SJSA1 (cell line): ENCODE measurements at places on chromosomes 2 and 18. TPM values are rescaled to one million over a fixed set of nuclear protein-coding genes. Genes with fewer than 3 reads are reported as not detected.
A peak's percentile ranks its signal among the peaks of the same experiment; 100 is the strongest.

The DES gene
- total RNA-seq = 0.13 TPM in 1 of 2 replicates, not detected in the other

The LHCGR gene
- not detected in 2 replicates for total RNA-seq

The ALPP gene
- 0.45 TPM in 1 of 2 replicates, not detected in the other for total RNA-seq

The PRADC1 gene
- total RNA-seq = 42.0 and 45.8 TPM in 2 replicates

The ERMN gene
- not detected in 2 replicates for total RNA-seq

The CPO gene
- total RNA-seq = not detected in 2 replicates

GRCh38 chr2:237628247-237629187 is 1.1 kb downstream of the LRRFIP1 start:
- no peak for DNase-seq

DNA sequence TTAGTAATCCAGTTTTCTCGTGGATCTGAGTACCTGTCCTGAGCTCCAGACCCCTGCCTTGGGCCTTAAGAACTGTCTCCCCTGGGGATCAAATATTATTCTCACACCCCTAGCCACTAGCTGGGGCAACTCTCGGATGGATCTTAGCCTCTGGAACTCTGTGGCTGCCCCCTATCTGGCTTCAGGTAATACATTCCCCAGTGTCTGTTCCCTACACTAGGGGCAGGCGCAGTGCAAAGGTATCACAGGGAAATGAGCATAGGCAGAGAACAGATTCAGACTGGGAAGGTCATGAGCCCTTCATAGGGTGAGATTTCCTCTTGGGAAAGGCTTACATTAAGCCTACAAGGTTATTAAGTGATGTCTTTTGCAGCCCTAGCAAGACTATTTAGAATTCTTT is 11.2 kb upstream of the SIX2 start:
- no peak for DNase-seq

DNA sequence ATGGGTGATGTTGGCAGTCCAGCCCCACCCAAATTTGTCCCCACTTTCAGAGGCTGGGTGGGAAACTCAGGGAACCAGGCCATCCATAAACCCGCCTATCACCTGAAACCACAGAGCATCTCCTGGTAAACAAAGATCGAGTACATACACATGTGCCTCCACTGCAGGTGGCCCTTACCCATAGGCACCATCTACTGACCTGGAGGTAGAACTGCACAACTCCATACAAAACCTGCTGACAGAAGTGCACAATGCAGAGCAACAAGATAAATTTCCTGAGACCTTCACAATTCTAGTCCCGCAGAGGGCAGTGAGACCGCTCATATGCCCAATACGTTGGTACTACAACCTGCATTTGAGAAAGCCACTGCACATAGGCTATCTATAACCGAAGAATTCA is 856.3 kb downstream of the SUCLG1 start:
- DNase-seq = no peak

DNA sequence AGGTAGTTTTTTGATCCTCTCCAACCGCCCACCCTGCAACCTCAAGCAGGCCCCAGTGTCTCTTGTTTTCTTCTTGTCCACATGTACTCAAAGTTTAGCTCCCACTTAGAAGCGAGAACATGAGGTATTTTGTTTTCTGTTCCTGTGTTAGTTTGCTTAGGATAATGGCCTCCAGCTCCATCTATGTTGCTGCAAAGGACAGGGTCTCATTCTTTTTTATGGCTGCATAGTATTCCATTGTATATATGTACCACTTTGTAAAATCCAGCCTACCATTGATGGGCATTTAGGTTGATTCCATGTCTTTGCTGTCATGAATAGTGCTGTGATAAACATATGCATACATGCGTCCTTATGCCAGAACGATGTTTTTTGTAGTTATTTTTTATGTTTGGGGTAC is 2.5 kb downstream of the CRYGC start:
- no peak for DNase-seq

- no peak for DNase-seq
These were observed 251.6 kb downstream of the BCL2 start for GRCh38 chr18:63067939-63068338.

GRCh38 chr2:101398116-101398821 is 11.0 kb upstream of the CREG2 start:
- peak; percentile 29 for DNase-seq

DNA sequence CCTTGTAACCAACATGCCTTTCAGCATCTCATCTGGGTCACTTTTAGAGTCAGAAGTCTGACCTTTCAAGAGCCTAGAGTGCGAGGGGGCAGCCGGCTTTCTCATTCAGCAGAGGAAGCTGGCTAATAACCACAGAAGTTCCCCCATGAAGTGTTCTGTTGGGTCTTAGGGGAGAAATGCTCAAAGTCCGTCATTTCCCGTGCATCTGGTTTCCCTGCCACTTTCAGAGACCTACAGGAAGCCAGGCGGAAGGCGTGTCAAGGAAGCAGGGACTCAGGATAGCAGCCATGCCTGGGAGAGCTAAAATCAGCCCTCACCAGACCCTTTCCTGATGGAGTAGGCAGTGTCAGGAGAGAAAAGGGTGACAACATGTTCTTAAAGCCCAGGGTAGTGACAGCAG is 301.8 kb upstream of the ID2 start:
- DNase-seq = no peak

- no peak for DNase-seq
These were observed 1356.8 kb upstream of the CRIM1 start for GRCh38 chr2:34998741-34999140.

DNA sequence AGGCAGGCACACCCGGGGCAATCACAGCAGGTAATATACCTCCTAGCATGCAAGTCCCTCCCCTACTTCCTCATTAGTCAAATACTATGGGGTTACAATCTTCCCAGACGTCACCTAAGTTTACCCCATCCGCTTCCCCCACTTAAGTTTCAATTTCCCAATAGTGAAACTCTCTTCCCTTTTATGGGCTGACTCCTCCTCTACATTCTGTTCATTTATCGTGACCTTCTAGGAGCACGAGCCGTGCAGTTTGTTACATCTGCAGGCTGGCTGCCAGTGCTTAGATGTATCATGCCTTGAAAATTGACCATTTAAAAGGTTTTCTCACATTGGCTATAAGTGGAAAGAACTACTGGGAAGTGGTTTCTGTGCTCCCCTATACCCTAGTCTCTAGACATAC is 1357.8 kb upstream of the CRIM1 start:
- DNase-seq = no peak

GRCh38 chr2:32118055-32118454 is 47.6 kb upstream of the SLC30A6 start:
- DNase-seq = no peak

DNA sequence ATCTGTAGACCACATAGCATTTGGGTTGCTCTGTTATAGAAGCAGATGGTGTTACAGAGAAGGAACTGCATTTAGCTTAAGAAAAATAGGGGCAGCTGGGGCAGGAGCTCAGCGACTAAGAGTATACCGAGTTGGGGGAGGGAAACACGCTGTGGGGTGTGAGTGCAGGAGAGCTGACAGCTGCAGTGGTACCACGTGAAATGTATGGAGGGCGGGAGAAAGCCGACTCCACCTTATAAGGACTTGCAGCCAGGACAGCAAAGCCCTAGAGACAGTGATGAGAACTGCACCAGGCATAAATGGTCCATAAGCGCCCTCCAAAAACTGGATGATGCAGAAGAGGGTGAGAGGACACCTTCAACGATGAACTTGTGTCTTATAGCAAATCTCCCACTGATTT is 237.6 kb downstream of the PRKCE start:
- DNase-seq = no peak

- no peak for DNase-seq
These were observed 25.5 kb downstream of the CYRIA start for GRCh38 chr2:16640001-16640700.

DNA sequence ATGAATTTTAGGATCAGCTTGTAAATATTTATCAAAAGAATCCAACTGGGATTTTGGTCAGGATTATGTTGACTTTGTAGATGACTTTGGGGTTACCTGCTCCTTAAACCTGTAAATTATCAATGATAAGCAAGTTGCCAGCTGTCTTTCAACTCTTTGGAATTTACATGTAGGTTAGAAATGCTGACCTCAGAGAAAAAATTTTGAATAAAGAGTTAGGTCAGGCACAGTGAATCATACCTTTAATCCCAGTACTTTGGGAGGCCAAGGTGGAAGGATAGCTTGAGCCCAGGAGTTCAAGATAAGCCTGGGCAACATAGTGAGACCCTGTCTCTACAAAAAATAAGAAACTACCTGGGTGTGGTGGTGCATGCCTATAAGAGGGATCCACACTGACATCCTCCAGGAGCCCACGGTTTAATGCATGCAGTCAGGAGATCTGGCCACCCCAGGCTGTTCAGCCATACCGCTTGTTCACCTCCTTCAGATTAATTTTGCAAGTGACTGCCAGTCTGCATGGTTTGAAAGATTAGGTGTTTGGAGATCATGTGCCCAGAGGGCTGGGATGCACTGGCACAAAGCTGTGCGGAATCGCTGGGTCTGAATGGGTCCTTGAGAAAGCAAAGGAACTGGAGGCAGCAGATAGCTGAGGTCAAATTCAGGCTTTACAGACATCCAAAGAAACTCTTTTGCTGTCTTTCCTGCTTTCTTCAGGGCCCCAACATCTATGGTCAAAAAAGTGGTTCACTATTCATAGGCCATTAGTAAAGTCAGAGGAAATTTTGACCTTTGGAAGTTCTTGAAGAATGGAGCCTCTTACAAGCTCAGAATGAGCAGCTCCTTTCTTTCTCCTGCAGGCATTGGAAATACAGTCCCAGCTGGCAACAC is 83.4 kb upstream of the TXNDC2 start:
- no peak for DNase-seq

- no peak for DNase-seq
These were observed 107.4 kb downstream of the NOL4 start for GRCh38 chr18:34117319-34117718.

DNA sequence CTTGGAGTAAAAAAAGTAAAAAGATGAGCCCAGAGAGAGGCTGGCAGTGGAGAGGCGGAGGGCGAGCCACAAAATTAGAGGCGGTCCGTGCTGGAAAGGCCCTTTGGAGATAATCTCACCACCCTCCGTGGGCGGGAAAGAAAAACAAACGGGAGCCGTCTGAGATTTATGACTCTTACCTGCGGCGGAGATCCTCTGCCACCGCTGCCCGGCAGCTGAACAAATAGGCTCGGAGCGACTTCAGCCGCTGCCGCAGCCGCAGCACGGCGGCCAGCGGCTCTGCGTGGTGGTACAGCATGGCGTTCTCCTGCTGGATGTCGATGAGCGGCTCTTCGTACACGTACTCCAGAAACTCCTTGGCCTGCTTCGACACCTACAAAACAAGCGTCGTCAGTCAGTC is 94.6 kb downstream of the PLEKHM3 start:
- DNase-seq = no peak

DNA sequence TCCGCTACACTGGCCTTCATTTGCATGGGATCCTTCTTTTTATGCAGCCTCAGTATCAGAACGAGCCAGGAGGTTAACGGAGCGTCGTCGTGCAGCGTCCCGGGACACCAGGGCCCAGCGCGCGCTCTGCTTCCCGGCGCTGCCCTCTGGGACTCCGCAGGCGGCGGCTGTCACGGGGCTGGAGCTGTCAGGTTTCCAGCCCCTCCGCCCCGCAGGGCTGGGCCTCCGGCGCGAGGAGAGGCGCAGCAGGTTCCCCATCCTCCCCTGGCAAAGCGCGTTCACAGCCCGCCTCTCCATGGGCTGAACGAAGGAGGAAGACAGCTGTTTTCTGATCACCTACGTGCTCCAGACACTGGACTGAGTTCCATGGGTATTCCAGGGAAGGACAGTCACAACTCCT is 12.5 kb upstream of the PAX8 start:
- no peak for DNase-seq

DNA sequence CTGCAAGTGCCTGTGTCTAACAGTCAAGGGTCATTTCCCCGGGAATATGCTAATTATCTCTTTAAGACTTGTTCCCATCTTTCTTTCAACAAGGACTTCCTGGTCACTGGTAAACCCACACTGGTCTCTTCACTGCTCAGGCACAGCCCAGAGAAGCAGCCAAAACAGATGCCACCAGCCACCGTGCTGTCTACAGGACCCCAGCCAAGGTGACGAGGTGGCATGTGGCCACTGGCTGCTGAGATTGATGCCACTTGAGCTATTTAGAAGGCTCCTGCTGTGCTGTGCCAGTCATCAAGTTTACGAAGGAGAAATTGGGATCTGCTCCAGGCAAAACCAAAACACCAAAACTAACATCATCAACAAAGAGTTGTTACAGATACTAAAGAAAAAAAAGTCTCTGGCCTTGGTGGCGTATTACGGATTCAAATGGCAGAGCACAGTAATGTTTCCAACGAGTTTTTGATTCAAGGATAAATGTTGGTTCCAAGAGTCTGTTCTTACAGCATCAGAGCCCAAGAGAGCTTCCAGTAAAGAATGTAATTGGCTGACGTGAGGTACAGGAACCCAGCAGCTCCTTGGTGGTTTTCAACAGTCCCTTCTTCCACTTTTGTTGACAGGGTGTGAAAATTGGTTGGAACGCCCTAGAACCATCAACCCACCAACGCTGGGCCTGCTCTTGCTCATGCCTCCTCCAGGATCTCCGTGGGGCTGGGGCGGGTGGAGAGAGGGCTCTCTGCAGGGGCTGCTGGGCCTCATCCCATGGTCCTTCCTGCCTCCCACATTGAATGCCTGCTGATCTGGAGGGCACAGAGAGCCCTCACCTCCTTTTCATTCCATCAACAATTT is 63.7 kb upstream of the ZCCHC2 start:
- DNase-seq = no peak

- DNase-seq = no peak
These were observed 793.5 kb upstream of the SOX11 start for GRCh38 chr2:4898706-4899105.

DNA sequence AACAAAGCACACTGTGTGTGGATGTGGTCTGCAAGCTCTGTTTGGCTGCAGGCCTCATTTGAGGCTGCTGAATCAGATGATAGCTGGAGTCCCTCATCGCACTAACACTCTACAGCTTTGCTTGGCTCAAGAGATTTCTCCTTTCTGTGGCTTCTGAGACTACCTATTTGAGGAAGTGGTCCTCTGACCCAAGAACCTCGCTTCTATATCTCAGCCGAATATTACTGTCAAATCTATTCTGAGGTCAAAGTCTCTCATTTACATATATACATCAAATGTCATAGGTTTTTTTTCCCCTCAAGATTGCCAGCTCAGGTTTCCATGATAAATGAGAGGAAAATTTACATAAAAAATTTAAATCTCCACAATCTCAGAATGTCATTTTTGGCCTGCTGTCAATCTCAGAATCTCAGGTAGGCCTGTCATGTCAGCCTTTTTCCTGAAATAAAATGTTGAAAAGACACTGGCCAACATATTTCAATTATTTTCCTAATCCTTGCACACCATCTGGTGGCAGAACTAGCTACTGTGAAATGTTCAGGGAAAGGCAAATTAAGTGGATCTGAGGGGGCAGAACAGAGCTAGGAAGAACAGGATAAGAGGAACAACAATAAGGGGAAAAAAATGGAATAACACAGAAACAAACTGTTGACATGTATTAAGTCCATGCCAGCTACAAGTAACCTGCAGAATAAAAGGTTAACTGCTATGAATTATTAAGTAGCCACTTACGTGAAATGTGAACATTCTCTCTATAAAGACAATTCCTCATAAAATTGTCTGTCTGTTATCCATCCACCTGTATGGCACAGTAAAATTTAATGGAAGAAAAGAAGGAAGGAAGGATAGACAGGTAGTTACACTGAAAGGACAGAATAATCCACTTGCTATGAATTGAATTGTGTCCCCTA is 39.3 kb downstream of the AP1S3 start:
- no peak for DNase-seq
